CD4-positive, alpha-beta memory T cell (primary cell): ENCODE measurements at places on chromosomes 2 and 18. TPM values are rescaled to one million over a fixed set of nuclear protein-coding genes. Genes with fewer than 3 reads are reported as not detected.

The STPG4 gene
- 0.58 TPM for total RNA-seq

DNA sequence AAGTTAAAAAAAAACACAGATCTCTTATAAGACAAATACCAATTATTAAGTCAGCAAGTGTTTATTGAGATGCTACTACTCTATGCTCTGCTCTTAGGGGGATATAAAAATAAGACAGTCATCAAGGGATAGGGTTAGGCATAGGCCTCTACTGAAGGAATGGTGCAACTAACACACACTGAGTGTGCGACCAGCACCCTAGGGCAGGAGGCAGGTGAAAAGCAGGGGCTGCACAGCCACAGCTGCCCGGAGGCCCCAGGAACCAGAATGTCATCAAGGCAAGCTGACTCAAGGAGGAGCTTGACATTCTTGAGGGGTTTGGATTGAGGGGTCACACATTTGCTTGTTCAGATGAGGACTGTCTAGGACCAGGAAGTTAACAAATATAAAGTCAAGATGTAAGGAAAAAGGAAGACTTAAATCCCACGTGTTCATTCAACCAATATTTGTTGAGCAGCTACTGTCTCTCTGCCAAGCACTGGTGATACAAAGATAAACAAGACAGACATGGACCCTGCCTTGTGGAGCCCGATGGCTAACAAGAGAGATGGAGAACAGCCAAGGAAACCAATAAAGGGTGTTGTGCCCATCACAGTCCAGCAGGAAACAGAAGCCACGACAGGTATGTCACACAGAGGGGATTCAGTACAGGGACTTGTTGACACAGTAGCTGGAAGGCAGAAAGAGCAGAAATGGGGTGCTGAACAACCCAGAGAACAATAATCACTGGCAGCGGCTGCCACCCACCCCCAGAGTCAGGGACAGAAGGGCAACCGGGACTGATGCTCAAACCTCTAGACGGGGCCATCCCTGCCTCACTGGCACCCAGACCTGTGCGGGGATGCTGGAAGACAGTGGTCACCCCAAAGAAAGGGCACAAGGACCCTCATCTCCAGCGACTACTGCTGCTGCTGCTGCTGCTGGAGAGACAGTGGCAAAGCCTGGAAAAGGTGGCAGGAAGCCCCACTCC, 45.8 kb upstream of the MAL start:
- no peak for DNase-seq

GRCh38 chr2:65300761-65301711, 73.4 kb downstream of the ACTR2 start:
- DNase-seq, result peak; percentile 74

DNA sequence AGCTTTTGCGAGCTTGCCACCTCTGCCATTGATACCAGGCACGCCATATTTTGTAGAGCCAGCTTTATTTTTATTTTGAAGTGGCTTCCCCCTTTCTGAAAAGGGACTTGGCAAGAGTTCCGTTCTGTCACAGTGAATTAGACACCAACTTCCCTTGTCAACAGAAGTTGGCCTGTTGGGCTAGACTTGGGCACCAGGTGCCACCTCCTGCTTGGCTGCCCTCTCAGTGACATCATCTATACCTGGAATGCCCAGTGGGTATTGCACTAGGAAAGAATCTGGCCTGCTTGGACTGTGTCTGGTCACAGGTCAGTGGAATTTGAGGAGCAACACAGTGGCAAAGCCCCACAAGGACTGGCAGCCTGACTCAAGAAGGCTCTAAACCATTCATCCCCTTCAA, 101.0 kb downstream of the BCL2L11 start:
- DNase-seq, result no peak

- DNase-seq, result no peak
These were observed 91.2 kb downstream of the GLI2 start for GRCh38 chr2:120826716-120827410.

The ABCB11 gene
- not detected for total RNA-seq

DNA sequence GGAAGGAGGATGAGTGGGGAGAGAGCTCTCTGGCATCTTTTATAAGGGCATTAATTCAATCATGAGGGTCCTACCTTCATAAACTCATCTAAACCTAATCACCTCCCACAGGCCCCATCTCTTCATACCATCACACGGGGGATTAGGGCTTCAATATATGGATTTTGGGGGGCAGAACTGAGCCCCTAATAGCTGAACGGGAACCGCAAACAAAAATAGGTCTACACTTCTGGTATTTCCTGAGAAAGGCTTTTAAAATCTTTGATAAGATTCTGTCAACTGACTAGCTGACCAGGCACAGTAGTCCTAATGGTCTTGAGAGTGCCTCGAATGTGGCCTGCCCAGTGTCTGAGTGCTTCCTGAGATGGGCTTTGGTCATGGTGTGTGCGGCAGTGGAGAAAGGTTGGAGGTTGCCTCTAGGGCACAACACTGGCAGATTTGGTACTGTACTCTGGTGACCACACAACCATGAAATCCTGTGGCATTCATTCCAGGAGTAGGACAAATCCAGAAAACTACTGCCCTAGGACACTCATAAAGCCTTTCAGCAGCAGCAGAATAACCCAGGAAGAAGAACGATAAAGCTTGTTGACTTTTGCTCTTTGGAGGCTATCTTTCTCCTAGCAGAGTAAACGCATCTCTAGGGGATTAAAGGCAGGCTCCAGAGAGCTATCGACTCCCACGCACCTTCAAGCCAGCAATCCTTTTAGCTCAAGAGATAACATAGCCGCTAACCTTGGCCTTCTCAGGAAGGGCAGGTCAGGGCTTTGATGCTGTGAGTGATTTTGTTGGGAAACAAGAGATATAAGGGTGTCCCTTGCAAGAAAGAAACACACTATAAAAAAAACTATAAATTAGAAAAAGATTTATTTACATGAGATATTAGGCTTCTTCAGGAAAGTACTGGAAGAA, 12.3 kb upstream of the APOB start:
- DNase-seq, result no peak

GRCh38 chr2:236668531-236668969, 98.9 kb downstream of the ACKR3 start:
- DNase-seq, result no peak

DNA sequence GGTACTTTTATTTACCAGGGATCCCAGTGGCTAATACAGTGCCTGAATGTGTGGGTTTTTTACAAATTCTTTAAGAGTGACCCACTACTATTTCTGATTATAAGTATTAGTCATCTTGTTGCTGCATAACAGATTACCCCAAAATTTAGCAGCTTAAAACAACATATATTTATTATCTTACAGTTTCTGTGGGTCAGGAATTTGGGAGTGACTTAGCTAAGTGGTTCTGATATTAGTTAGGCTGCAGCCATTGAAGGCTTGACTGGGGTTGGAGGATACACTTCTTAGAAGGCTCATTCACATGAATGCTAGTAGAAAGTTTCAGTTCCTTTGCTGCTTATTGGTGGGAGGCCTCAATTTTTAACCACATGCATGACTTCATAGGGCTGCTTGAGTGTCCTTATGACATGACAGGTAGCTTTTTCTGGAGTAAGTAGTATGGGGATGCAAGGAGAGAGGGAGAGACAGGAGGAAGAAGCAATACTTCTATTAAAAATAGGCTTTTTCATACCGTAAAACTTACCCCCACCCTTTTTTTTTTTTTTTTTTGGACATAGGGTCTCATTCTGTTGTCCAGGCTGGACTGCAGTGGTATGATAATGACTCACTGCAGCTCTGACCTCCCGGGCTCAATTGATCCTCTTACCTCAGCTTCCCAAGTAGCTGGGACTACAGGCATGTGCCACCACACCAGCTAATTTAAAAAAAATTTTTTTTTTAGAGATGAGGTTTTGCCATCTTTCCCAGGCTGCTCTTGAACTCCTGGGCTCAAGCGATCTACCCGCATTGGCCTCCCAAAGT, 13.3 kb upstream of the POLE4 start:
- no peak for DNase-seq

The MRO gene
- not detected for total RNA-seq

GRCh38 chr18:56992777-56993176, 154.1 kb upstream of the BOD1L2 start:
- DNase-seq, result no peak

GRCh38 chr2:105380432-105381100, 18.3 kb downstream of the FHL2 start:
- DNase-seq, result no peak

The SERPINE2 gene
- 0.47 TPM for total RNA-seq

DNA sequence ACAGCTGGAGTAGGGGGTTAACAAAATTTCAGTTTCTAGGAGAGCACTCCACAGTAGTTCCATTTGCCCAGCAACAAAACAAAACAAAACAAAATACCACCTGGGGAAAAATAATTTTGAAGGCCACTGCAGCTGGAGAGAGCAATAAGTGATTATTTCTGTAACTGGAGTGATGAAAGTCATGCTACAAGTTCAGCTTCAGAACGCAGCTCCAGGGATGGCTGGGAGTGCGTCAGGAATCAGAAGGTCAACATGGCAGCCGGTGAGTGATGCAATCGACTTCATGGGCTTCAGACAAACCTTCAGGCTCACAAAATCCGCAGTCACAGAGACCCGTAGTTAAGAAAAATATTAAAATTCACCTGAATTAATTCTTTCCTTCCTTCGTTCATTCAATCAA, 41.0 kb downstream of the ABHD3 start:
- no peak for DNase-seq

DNA sequence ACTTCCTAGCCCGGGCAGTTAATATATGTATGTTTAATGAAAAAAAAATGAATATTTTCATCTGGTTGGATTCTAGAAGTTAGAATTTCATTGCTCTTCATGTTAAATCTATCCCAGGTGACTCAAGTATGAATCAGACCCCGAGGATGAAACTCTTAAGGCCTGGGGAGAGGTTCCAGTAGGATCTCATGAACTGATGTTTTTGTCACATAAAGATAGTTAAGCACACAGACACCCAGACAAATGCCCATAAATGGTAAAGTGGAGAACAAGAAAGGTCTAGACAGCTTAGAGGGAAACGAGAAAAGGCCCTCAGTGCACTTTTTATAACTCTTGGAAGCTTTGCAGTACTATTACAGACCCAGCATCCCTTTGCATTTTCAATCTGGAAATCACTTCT, 114.1 kb downstream of the RIF1 start:
- no peak for DNase-seq

DNA sequence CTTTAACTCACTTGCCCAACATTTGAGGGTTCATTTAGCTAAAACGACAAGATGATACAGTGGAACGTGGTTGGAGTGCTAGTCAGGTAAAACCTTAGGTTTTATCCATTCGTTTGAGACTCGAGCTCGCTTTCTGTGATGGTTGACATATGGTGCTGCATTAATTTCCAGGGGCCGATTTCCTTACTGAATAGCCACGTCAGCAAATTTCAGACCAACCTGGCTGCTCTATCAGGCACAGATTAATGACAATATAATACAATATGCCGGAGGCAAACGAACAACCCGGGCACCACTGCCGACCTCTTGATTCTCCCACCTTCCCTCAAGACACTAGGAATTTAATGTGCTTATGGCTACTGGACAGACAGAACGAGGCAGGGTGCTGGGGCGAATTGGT, 42.0 kb downstream of the NABP1 start:
- no peak for DNase-seq

DNA sequence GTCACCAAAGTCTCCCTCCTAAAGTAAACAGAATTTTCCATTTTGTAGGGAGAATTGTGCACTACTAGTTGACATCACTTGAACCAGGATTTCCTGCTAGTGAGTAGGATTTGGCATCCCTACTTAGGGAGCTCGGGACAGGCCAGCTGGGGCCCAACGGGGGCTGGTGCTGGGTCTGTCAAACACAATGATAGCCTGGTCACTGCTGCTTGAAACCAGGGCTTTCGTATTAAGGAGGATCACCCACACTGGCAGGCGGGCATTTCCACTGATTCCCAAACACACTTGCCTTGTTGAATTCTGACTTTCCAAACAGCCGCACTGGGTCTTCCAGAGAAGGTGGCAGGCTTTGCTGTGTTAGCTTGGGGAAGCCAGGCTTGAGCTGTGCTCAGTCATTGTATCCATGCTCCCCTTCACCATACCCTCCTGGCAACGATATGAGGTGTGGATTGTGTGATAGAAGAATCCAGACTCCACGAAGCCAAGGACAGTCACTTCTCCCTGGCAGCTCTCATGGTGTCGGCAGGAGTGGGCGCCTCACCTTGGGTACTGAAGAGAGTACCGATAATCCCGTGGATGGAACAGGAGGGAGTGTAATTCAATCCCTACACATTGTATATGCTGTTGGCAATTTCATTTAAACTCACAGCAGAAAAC, 7.5 kb downstream of the GDF7 start:
- DNase-seq, result no peak

DNA sequence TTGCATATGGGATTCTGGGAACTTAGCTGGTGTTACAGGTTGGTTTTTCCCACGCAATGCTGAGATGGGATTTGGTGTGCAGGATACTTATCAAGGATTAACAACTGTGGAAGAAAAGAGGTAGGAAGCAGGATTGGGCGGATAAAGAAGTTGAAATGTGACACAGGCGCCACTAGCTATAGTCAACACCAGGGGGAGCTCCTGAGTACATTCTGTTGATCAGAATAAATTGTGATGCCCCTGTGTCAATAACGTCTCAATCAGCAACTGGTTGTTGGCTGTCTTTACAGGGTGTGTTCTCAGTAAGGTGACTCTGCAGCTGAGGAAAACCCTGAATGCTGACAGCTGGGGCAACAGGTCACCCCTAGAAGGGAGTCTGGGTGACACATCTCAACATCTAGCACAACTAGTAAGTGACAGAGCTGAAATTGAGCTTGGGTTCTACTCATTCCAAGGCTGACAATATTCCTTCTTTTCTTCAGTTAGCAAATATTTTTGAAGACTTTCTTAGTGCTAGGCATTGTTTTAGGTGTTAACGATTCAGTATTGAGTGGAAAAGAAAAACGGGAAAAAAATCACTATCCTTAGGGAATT, 143.0 kb downstream of the ARL6IP6 start:
- DNase-seq, result no peak

- DNase-seq, result no peak
These were observed 45.5 kb upstream of the PTH2R start for GRCh38 chr2:208361077-208361441.

GRCh38 chr2:201913201-201913600, 106.9 kb downstream of the CDK15 start:
- DNase-seq, result no peak

The KLHL30 gene
- not detected for total RNA-seq

- DNase-seq, result no peak
These were observed 2.2 kb downstream of the MMADHC start for GRCh38 chr2:149585166-149585885.
